ENCODE measurements at places on chromosomes 3 and 15.

DNA sequence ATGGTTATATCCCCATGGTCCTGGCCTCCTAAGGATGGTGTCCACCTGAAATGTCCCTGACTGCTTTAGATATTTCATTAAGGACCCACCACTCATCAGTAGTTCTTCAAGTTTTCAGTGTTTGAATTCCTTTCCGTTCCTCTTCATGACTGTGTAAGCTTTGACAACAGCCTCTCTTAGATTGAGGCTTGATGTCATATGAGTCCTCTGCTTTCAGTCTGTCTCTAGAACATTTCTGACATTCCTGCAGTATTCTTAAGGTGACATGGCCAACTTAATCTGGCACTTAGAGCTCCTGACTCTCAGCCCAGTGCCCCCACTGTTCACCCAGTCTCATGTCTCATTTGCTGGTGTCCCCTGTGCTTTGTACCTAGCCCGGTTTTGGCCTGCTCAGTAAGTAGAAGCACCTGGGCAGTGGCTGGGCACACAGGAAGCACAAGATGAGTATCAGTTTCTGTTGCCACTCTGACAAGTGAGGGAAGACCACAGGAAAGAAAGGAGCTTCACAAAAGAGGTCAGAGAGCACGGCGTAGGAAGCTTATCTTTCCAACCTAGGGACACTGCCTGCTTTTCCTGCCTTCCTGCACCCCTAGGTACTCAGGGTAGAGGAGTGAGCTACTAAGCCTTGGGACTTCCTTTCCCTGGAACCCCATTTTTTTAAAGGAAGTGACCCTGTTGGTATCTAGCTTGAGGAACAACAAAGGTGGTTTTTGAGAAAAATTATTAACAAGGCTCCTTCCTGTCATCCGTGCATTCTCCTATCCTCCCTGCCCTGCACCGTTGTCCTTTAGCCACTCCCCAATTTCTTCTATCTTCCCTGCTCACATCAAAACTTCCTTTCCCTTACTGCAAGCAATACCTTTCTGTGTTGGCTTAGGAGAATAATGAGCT lies 103.1 kb downstream of the KLHL25 start:
- no peak for DNase-seq

- no peak for DNase-seq
Measured at GRCh38 chr3:69031635-69032034, 18.2 kb upstream of the EOGT start.

GRCh38 chr3:187618722-187619121 lies 51.5 kb downstream of the SST start:
- no peak for DNase-seq

- no peak for DNase-seq
Measured at GRCh38 chr3:196554205-196554604, 14.1 kb downstream of the WDR53 start.

DNA sequence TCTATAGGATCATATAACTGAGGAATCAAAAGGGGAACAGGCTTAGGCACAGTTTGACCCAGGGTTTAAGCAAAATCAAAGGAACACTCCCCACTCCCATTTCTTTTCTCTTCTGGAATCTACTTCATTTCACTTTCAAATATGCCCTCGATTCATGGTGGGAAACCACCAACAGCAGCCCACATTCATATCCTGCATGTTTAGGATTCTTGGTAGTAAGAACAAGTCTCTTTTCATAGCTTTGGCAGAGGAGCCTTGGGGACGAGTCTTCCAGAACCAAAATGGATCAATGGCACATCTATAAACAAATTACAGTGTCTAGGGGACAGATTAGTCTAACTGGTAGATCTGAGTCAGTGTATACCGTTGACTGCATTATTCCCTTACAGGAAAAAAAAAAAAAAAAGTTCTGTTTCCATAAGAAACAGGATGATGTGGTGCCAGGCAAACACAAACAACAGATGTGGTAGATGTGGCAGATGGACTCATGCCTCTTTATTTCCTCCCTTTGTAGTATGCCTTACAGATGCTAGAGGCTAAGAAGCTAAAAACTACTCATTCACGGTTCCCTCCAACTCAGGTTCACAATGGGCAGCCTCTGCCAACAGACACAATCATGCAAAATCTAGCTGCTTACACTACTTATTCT lies 578.3 kb upstream of the ADAMTS9 start:
- no peak for DNase-seq
